Epithelial cell of alveolus of lung (primary cell): ENCODE measurements at places on chromosomes 5 and 9. TPM values are rescaled to one million over a fixed set of nuclear protein-coding genes. Genes with fewer than 3 reads are reported as not detected.

SLC36A3 gene
- not detected in 2 replicates for total RNA-seq

ARL14EPL gene
- 0.24 TPM in 1 of 2 replicates, not detected in the other for total RNA-seq

FBLL1 gene
- total RNA-seq, result 0.26 TPM in 1 of 2 replicates, not detected in the other

TSLP gene
- total RNA-seq, result 0.80 and 5.8 TPM in 2 replicates

ACOT12 gene
- not detected in 2 replicates for total RNA-seq

CYSRT1 gene
- under 0.01 and 1.9 TPM in 2 replicates for total RNA-seq

HAPLN1 gene
- total RNA-seq, result 0.16 and 9.4 TPM in 2 replicates
